ENCODE measurements at places on chromosomes 7 and 10.

DNA sequence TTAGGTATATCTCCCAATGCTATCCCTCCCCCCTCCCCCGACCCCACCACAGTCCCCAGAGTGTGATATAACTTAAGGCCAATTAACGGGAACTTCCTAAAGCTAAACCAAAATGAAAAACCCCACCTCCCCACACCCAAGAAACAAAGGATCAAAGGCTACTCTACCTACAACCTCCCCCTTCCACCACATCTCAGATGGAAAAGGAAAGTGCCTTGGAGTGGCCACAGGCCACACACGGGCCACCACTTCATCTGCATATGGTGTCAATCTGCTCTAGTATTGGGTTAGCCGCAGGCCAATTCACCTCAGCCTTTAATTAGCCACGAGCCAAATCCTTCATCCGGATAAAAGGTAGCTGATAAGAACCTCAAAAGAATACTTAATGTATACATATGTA lies 19.6 kb downstream of the CSTF2T start:
- DNase-seq = no peak

- peak; percentile 11 for DNase-seq
Observed at GRCh38 chr7:37285706-37286453, 162.8 kb downstream of the ELMO1 start.

DNA sequence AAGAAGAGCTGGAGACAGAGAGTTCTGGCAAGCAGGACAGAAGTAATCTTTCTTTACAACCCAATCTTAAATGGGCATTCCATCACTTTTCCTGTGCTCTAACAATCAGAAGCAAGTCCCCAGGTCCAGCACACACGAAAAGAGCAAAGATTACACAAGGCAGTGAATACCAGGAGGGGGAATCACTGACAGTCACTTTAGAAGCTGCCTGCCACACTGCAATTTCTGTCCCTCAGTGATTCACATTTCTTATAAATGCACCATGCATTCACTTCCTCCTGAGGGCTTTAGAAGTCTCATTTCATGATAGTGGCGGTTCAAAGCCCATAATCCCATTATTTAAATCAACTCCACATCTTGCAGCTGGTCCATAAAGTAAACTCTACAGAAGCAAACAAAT lies 362.5 kb downstream of the POM121L12 start:
- DNase-seq = no peak

DNA sequence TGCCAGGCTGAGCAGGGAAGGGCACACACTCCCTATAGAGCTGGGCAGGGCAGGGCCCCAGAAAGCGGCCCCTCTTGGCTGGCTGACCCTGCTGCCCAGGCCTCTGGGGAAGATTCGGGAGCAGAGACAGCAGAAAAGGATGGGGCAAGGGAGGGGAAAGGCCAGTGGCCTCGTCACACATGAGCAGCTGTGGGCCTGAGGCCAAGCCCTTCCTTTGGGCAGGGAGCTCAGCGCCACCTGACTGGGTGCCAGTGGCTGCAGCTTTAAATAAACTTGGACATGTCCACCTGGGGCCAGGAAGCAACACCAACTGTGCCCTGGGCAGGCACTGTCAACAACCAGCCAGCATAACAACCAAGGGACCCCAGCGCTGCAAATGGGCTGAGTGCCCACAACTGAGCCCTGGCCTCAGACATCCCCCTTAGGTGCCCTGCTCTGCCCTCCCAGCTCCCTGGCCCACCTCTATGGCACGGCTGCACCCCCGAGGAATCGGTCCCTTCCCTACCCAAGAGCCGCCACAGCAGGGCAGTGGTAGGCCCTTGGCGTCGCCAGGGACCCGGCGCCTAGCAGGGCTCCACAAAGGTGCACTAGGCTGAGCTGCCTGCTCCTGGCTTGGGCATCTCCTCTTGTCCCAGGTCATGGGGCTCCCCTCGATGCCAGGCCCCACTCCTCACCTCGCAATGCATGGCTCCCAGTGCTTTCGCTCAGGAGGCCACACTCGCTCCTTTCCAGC lies 2.6 kb downstream of the CAMK2B start:
- DNase-seq = no peak

DNA sequence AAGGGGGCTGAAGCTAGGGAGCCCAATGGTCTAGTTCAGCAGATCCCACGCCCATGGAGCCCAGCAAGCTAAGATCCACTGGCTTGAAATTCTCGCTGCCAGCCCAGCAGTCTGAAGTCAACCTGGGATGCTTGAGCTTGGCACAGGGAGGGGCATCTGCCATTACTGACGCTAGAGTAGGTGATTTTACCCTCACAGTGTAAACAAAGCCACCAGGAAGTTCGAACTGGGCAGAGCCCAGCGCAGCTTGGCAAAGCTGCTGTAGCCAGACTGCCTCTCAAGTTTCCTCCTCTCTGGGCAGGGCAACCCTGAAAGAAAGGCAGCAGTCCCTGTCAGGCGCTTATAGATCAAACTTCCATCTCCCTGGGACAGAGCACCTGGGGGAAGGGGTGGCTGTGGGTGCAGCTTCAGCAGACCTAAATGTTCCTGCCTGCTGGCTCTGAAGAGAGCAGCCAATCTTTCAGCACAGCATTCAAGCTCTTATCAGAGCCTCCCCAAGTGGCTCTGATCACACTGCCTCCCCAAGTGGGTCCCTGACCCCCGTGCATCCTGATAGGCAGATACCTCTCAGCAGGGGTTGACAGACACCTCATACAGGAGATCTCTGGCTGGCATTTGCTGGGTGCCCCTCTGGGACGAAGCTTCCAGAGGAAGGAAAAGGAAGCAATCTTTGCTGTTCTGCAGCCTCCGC lies 167.8 kb downstream of the CCDC71L start:
- no peak for DNase-seq

- no peak for DNase-seq
Observed at GRCh38 chr10:100837300-100837699, 75.5 kb upstream of the SLF2 start.

DNA sequence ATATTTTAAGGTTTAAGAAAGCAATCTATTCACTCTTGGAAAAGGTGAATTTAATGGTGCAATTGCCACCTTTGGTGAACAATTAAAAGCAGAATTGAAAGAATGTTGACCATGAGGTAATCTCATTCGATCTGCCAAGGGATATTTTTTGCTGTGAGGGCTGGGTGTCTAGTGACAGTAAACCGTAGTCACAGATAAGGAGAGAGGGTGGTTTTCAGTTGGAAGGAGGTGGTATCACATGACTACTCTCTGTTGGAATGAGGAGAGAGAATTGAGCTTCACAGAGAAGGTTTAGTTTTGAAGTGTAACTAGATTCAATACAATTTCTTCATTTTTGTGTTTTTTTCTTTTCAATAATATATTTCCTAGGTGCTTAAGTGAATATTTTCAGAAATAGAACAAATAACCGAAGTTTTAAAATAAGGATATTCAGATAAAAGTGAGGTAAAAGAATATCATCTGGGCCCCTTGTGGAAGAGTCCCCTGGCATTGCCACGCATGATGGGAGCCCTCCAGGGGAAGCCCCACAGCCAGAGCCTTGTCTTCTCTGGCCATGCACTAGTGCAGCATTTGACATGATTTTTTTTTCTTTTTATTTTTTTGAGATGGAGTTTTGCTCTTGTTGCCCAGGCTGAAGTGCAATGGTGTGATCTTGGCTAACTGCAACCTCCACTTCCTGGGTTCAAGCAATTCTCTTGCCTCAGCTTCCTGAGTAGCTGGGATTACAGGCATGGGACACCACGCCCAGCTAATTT lies 73.4 kb downstream of the GPR141 start:
- no peak for DNase-seq

DNA sequence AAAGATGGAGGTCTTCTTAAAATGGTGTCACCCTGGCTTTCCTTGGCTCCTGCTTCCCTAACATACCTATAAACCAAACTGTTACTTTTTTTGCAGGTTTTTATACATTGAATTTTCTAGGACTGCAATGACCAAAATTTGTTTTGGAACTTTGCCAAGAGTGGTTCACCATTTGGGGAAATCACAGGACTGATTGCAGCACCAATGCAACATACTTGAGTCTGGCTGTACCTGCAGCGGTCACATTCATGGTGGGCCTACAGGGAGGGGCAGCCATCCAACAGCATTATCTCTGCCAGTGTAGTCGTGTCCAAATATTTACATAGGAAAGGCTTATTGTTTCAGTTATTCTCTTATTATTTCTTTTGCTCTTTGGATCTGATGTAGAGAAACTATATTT lies 69.0 kb downstream of the HACD1 start:
- DNase-seq = no peak

DNA sequence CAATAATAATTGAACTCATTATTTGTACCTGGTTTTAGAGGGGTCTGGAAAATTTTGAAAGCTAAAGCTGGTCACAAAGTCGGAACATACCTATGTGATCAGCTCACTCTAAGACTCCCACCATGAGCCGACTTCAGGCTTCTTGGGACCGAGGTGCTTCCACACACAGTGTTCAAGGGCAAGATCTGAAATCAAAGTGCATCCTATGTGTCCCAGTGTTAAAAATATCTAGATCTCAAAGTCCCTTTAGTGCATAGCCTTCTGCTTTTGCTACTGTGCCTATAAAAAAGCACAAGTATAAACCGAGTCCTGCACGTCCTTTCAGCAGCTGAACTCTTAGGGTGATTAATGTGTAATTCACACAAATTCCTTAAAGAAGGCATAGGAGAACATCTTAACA lies 43.5 kb upstream of the FXYD4 start:
- DNase-seq = no peak

DNA sequence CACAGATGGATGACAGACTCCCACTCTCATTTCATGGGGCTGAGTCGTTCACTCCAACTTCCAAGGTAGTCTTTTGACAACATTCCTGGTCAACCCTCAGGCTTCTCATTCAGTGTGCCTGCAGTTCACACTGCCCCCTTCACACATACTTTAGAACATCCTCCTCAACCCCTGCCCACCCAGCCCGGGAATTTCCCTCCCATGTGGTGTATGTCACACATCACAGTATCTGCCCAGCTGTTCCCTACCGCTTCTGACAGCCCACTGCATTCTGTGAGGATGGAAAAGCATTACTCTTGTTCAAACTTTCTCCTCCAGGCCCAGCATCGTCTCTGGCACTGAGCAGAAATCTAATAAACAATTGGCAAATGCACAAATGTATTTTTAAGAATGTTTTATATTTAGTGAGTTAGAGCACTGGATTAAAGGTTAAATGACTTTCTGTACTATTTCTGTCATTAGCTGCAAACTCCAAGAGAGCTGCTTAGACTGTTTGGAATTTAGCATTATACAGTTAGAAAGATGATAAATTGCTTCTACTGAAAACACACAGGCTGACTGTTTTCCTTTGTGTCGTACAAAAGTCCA lies 110.4 kb downstream of the SFMBT2 start:
- DNase-seq = no peak

- DNase-seq = no peak
Observed at GRCh38 chr7:103719070-103719469, 270.4 kb downstream of the RELN start.

- DNase-seq = no peak
Observed at GRCh38 chr10:35585903-35586535, 19.1 kb upstream of the GJD4 start.

DNA sequence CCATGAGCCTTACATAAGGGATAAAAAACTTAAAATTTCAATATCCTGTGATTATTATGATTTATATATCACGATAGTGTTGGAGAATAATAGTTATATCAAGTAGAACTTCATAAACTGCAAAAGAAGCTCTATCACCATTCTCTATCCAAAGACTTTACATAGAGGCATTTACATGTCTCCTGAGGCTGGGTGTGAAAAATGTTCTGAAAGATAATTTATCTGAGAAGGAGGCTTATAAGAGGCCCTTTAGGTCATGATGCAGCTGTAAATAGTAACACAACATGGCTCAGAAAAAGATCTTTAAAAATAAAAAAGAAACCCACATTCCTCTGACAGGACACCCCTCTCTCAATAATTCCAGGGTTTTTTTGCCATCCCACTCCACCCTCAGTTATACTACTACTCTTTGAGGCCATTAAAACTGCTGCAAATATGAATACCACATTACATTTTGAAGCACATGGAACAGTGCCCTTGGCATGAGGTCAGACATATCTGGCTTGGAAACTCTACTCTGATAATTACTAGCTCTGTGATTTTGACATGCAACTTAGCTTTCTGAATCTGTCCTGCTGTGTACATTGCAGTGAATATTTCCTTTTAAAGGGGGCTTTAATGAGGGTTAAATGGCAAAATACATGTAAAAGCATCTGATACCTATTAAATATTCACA lies 55.5 kb downstream of the SLC16A12 start:
- DNase-seq = no peak

DNA sequence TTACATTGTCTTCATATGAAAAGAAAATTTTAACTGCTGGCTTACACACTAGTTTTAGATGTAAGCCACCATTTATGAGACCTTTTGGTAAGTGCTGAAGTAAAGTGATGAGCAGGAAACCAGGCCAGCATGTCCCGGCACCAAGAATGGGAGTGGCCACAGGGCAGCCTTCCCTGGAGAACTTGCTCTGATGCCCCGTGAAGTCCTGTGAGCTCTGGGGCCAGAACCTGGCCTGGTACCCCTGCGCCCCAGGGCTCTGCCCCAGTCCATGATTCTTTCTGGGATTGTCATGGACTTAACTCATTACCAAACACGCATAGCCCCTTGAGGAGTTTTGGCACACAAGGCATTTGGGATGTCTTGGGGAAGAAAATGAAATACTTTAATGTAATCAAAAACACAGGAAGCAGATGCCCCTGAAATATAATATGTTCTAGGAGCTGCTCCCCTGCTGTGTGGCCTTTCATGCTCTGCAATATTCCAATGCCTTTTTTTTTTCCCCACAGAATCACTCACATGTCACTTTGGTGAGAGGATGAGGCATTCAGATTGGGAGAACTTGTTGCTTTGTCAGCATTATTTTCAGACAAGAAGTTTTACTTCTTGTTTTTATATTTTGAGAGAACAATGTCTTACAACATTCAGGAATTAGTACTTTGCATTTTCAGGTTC lies 53.1 kb upstream of the CXCL12 start:
- no peak for DNase-seq

GRCh38 chr7:24975644-24976260 lies 4.2 kb downstream of the OSBPL3 start:
- no peak for DNase-seq

GRCh38 chr10:31526681-31527080 lies 207.7 kb downstream of the ZEB1 start:
- DNase-seq = no peak

GRCh38 chr7:83065714-83066113 lies 97.0 kb downstream of the PCLO start:
- DNase-seq = no peak

GRCh38 chr10:88853155-88853881 lies 1.7 kb upstream of the ANKRD22 start:
- DNase-seq = no peak

- DNase-seq = no peak
Observed at GRCh38 chr7:2474813-2475677, 1.2 kb downstream of the GRIFIN start.

- DNase-seq = no peak
Observed at GRCh38 chr7:128974241-128974934, 36.7 kb downstream of the IRF5 start.

Measured in CD4-positive, alpha-beta T cell treated with Interleukin-2 at 100 ng/mL for 4 hours (primary cell).